HFFc6 (cell line): ENCODE measurements at places on chromosomes 3 and 15.

DNA sequence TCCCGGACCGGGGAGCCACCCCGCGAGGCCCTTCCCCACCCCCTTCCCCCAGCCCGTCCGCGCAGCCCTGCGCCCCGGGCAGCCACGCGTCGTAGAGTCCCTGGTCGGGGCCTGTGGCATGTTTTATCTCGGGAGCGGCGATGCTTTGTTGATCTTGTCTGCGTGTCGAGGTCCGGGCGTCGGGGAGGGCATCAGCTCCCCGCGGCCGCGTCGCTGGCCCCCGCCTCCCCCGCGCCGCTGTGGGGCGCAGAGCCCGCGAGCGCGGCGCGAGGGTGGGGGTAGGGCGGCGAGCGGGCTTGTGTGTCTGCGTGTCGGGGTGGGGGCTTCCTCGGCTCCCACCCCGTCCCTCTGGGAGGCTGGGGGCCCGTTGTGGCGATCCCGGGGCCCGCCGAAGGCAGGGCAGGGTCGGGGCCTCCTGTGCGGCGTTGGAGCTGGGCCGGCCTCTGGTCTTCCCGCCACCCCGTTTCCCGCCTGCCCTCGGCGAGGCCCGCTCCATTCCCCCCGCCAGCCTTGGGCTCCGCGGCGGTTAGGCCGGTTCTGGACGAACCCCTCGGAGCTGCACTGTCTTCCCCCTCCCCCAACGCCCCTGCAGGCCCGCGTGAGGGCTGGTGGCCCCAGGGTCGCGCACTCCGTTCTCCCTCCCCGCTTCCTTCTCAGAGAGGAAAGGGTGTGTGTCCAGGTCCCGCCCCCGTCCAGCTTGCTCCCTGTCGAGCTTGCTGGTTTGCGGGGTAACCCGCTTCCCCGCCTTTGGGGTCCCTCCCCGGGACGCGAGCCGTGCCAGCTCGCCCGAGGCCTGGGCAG is 695 bp downstream of the GMPS start:
- peak; percentile 35 for DNase-seq

DNA sequence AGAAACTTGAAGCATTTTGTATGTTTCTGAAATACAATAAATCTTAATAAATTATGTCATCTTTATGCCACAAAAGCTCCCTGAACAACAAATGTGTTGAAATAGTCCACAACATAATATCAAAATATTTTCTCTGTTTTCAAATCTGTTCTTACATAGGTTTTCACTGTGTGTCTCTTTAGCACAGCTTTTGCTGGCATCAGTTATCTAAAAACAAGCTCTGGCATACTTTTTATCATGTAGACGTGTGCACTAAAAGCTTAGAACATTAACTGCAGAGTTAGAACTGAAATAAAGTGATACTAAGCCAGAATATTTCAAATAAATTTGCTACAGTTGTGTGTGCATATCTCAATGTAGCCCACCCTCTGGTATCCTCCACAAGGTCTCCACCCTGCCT is 41.8 kb upstream of the ALCAM start:
- DNase-seq: no peak

DNA sequence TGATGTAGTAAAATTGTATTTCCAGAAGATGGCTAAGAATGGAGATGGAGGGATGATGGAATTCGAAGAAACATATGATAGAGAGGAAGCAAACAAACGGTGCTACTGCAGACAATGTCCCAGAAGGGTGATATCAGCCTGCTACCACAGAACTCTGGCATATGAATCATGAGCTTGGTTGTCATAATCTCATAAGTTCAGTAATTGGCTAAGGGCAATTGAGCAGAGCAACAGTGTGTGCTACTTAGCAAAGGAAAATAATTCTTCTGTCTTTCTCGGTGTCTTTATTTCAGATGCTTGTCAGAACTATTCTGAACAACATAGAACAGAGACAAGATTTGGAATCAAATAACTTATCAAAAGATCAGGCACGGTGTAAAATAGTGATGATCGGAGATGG is 407.3 kb downstream of the GBE1 start:
- no peak for DNase-seq

- peak; percentile 93 for DNase-seq
Observed at GRCh38 chr3:100525753-100526612, 33.6 kb downstream of the TMEM45A start.

DNA sequence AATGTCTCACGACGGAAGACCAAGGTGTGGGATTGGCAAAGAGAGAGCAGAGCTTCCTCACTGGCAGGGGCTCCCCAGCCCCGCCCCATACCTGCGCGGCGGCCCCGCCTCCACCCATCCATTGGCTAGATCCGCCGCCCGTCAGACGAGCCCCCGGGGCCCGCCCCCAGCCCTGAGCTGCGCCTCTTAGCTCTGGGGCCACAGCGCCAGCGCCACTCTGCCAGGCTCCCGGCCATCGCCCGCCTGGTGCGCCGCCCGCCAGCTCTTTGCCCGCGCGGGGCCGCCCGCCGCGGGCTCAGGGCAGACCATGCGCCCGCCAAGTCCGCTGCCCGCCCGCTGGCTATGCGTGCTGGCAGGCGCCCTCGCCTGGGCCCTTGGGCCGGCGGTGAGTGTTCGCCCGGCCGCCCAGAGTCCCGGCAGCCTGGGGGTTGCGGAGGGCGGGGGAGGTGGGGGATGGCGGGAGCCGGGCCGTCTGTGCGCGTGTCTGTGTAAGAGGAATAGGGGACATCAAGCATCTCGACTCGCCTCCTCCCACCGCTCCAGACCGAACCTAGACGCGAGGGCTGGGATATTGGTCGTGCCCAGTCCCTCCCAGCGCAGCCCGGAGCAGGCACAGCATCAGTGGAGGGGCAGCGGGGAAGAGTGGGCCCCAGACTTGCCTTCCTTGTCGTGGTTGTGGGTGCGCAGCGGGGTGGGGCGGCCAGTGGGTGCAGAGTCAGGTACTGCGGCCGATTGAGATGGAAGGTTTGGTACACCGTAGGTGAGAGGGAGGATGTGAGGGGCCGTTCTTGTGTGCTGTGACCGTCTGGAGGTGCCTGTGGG is at the start of gene VIPR1:
VIPR1 (plus strand) TSS at position 215 of the 822 bp plus-strand sequence; CDS start at position 308, 93 bp downstream.
- DNase-seq: no peak

GRCh38 chr3:113839551-113839950 is 963 bp downstream of the GRAMD1C start:
- no peak for DNase-seq

GRCh38 chr15:100041127-100041828 is 300.5 kb downstream of the ADAMTS17 start:
- no peak for DNase-seq

GRCh38 chr15:31439328-31439727 is 112.7 kb downstream of the KLF13 start:
- DNase-seq: no peak

- peak; percentile 29 for DNase-seq
Observed at GRCh38 chr15:79682851-79683288, 213.9 kb downstream of the MTHFS start.

DNA sequence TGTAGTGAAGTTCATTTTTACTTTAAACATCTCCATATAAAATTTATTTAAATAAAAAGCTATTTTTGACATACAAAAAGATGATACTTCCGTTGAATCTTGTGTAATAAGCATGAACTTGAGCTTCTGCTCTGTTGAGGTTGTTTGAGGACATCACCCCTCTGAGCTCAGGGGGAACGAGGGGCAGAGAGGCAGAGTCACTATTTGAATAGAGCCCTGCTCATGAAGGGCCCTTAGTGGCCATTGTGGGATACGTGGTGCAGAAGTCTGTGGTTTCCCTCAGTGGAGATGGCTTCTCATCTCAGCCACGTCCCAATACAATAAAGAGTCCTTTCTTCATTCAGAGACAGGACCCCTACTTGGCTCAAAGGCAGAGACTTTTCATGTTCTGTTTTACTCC is 10.6 kb downstream of the CEMIP start:
- no peak for DNase-seq

- no peak for DNase-seq
Observed at GRCh38 chr15:98760112-98760826, 111.9 kb downstream of the IGF1R start.

GRCh38 chr3:141129541-141130011 is 78.4 kb downstream of the SPSB4 start:
- DNase-seq: no peak

DNA sequence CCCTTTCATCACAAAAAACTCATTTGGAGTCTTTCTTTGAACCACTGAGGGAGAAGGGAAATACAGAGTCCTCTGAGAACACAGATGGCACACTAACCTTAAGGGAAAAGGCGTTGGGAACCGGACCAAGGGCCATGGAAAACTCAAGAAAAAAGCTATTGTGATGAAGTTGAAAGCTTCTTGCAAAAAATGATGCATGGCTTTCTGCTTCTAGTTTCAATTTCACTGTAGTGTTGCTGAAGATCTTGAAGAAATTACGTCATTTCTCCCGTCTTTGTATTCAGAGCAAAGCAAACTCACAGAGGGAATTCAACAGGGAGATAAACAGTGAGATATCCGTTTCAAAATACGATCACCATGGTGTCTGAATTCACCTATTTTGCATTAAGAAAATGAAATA is 642.3 kb upstream of the ADAMTS9 start:
- DNase-seq: no peak

DNA sequence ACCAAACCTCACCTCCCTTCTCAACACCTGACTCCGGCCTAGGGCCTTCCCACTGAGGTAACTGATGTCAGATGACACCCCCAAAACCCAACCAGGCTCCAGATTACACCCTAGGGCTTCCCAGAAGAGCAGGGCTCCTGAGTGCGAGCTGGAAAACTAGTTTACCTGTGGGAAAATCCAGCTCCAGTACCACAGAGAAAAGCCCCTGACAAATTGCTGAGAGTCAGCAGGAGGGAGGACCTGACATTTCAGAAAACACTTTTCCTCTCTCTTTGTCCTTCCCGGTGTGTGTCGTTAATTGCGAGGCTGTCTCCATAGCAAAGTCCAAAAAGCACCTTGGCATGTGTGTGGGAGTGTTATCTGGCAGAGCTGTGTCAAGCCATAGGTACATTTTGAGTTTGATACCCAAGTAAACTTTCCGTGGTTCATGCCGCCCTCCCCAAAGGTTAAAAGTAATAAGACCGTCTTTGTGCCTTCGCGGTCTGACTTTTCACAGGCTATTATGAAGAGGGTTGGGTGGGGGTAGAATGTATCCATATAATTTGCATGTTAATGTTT is 79.8 kb upstream of the FNDC3B start:
- no peak for DNase-seq

DNA sequence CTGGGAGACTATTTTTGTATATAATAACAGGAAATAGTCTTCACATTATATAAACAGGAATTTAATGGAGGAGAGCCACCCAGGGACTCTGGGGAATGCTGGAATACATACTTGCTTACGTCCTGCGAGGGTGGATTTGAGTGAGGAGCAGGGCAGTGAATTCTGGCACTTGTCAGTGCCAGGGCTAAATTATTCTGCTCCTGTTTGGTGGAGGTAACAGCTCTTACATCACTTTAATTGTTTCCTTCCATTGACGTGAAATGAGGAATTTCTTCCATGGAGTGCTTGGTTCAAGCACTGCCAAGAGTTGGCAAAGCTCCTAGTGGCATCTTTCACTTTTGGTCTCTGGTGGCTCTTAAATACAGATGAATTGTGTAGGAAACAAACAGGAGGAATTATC is 94.1 kb upstream of the GOLGA8J start:
- DNase-seq: no peak

DNA sequence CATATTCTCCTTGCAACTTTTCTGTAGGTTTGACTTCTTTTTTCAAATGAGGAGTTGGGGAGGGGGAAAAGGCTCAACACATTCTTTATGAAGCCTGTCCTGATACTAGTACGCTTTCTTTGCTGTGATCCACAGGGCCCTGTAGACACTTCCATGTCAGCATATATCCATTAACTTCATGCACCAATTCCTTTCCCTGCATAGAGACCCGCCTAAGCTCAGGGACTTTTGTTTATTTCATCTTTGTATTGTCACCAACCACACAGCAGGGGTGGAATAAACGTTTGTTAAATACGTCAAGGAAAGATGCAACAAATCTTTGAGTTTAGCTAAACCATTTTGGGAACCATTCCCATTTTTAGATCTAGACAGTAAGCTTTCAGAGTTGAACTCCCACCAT is 43.0 kb upstream of the GK5 start:
- DNase-seq: no peak

DNA sequence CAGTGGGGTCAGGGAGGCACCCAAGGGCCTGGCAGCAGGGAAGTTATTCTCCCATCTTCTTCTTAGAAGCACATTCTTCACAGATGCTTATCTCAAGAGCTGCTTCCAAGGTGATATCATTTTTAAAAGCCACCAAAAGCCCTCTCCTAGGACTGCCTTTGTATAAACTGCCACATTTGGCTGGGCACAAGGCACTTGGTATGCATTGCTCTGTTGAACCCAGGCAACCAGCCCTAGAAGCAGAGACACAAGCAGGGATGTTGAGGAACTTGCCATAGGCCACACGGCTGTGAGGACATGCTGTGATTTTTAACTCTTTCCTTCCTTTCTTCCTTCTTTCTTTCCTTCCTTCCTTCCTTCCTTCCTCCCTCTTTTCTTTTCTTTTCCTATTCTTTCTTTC is 7.4 kb upstream of the SLC6A1 start:
- no peak for DNase-seq

DNA sequence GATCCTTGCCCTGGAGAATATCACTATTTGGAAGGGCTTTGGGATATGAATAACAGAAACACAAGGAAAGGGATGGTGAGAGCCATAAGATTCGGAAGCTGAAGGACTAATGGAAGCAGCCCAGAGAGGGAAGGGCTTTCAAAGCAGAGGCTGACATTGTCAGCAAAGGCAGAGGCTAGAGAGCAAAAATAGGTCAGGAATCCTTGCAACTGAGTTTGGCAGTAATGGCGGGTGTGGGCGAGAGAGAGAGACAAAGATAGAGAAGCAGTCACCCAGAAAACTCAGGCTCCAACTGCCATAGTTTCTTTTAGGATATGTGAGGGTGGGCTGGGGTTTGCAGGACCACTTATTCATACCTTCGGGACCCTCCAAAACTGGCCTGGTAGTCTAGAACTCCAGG is 248.6 kb downstream of the OPA1 start:
- DNase-seq: no peak

DNA sequence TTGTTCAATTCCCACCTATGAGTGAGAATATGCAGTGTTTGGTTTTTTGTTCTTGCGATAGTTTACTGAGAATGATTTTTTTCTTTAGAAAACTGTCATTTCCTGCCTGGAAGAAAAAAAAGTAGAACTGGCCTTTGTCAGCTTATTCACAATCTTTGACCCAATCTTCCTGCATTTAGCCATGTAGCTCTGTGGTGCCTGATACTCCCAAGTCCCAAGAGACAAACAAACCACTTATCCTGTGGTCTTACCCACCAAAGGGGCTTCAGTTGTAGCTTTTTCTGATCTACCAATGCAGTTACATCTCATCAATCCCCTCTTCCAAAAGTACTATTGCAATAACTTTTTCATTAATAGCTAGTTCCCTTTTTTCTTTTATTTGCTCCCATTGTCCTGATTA is 444.6 kb downstream of the GRM7 start:
- no peak for DNase-seq

DNA sequence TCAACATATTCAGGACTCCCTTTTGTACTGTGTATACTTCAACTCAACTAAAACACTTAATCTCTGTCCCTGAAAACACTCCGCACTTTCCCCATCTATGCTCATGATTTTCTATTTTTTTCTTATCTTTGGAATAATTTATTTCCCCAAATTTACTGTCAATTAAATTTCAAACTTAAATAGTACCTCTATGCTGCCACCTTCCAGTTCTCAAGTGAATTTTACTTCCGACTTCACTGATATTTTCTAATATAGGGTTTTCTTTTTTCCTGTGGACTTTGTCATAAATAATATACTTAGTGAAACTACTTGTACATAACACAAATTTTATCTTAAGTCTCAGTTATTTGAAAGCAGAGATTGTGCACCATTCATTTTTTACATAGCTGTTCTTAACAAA is 1303.3 kb downstream of the OTOL1 start:
- no peak for DNase-seq
